CD4-positive, CD25-positive, alpha-beta regulatory T cell (primary cell): ENCODE measurements at places on chromosomes 1 and 21. TPM values are rescaled to one million over a fixed set of nuclear protein-coding genes. Genes with fewer than 3 reads are reported as not detected.

- DNase-seq, result no peak
Measured at GRCh38 chr1:161848676-161849075, 82.6 kb downstream of the ATF6 start.

GRCh38 chr1:151706464-151707415, 9.9 kb downstream of the CELF3 start:
- DNase-seq, result no peak

DNA sequence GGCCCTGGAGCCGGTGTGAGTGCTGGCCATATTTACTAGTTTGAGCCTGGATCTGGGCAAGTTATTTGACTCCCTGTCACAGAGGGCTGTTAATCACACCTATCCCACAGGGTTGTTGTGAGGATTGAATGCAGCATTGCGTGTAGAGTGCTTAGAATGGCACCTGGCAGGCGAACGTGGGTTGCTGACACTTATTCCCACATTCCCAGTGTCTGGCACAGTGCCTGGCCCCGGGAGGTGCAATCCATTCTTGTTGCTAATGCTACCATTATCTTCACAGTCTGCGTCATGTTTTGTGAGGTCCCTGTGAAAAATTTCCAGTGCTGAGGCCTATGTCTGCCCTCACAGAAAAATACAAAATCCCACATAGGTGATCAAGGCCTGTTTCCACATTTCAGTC, 66.1 kb downstream of the CD2 start:
- no peak for DNase-seq

DNA sequence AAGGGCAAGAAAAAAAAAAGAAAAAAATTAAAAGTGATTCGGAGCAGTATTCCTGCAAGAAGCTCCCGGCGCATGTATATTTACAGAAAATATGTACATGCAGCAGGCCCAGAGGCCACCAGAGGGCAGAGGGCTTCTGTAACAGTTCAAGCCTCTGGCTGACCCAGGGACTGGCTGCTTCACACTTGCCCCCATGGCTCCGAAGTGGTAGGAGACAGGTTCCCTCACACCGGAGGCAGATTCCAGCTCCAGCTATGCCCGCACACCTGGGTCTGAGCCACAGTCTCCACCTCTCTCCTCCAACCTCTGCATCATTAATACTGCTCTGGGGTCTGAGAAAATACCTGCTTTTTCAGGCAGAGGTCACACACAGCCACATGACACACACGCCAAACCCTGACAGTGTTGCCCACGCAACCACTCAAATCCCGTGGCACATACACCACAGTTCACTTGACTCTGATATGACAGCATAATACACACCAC, 2.2 kb upstream of the ARHGAP30 start:
- DNase-seq, result peak; percentile 36

Gene VHLL
- not detected for total RNA-seq
